HEK293T (cell line): ENCODE measurements at places on chromosomes 7 and 10.

- DNase-seq: no peak
Observed at GRCh38 chr10:36578306-36578705, 547.1 kb upstream of the ANKRD30A start.

DNA sequence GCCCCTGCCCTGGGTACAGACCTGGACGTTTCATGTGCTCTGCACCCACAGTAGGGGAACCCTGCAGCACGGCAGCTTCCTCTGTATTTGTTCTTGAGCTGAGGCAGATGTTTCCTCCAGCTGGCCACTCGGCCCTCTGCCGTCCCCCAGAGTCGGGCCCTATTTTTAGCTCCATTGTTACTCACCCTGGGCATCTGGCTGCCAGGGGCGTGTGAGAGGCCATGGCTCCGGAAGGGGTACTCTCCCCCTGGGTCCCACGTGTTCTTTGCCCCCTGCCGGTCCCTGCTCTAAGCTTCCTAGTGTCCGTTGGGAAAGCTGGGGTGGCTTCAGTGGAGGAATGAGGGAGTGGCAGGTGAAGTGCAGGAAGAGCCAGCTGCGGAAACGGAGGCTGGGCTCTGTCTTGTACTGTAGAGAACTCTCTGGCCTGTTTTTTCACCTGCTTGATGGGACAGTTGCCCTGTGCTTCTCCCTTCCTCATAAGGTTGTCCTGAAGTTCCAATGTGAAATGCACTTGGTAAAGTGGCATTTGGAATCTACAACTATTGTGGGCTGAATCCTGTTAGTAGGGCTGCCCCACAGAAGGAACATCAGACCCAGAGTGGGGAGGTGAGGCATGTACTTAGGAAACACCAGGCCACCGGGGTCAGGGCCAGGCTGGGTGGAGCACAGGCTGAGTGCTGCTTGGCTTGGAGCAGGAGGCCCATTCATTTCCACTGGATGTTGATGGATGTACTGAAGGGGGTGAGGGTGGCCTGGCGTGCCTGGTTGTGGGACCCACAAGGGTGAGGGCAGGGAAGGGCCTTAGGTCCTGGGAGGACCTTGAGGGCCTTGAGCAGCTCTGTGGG lies 30.6 kb downstream of the PALD1 start:
- no peak for DNase-seq

DNA sequence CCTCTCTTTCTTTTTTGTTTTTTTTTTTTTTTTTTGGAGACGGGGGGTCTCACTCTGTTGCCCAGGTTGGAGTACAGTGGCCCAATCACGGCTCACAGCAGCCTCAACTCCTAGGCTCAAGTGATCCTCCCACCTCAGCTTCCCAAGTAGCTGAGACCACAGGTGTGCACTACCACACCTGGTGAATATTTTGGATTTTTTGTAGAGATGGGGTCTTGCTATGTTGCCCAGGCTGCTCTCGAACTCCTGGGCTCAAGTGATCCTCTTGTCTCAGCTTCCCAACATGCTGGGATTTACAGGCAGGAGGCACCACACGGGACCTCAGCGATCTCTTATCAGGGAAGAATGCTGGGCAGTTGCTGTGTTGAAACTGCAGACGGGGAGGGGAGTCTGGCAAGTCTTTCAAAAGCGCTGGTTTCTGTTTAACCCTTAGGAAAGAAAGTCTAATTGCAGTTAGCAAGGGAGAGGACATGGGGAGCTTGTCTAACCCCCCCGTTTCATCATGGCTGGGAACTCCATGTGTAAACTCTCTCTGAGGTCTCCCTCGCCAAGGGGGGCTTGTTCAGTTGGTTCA lies 39.6 kb upstream of the LMTK2 start:
- no peak for DNase-seq

DNA sequence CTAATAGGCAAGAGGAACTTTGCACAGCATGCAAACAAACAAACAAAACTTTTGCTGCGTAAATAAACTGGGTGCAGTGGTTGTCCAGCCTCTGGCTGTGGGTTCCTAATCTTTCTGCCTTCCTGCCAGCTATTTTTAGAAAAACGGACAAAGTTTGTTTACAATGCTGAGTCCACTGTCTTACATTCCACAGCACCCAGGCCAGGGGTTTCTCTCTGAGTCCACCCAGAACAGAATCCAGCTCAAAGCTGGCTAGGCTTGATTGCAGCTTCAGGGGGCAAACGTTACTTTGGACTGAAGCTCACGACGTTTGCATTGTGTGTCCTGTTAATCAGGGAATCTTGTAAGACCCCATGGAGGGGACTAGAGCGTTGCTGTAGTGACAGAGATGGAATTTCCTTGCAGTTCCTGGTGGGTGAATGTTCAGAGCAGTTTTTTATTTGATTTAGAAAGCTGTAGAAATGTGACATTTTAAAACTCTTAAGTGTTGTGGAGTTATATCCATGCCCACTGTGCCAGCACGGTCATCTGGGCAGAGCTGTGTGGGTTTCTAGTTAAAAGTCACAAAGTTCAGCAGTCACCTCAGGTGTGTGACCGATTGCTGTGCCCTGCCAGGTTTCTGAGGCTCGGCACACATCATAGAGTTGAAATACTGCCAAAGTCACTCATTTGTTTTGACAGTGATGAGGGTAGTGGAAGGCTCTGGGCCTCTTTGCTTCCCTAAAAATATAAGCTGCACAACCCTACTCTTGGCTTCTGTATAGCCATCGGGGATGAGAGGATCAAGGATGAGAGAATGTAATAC lies 247.0 kb downstream of the STK31 start:
- no peak for DNase-seq

- DNase-seq: no peak
Observed at GRCh38 chr10:12255048-12255447, 59.1 kb downstream of the CDC123 start.

DNA sequence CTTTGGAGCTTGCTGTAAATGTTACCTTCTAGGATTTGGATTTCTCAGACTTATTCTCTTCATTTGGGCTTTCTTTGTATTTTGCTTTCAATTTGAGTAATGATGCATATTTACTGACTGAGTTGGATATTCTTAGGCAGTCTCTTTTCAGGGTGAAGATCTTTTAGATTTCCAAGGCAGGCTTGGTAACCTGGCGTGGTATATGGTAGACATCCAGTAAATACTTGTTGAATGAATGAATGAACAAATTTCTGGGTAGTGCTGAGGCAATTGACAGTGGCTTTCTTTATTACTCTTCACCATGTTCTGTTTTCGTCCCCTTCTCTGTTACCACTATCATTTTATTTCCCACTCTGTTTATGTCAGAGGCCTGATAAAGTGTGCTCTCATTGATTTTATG lies 27.1 kb downstream of the BBS9 start:
- no peak for DNase-seq

GRCh38 chr10:76643511-76643911 lies 994.1 kb downstream of the KCNMA1 start:
- no peak for DNase-seq

DNA sequence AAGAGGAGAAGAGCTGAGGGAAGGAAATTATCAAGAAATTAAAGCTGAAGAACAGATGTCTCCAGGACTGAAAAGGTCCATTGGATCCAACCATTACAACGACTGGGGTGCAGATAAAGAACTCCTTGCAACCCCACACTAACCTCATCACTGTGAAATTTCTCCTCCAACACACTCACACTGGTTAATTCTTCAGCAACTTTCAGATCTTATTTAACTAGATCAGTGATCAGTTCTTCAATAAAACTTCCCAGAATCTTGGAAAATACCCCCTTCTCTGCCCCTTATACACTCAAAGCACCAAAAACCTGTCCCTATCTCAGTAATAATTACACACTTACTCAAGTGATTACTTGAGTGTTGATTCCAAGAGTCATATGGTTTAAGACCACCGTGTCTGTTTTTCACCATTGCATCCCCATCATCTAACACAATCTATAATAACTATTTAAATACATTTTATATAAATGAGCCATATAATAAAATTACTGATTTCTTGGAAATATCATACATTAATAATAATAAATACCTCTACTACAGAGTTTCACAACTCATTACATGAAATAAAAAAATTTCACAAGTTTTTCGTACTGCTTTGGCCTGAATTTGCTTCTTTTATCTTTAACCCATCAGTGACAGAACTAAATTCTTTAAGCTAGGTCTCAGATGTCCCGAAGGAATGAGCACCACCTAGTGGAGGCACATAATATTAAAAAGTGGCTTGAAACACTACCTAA lies 123.7 kb downstream of the MPP7 start:
- DNase-seq: peak; percentile 30

- DNase-seq: no peak
Observed at GRCh38 chr7:30880941-30881340, 30.7 kb upstream of the AQP1 start.

DNA sequence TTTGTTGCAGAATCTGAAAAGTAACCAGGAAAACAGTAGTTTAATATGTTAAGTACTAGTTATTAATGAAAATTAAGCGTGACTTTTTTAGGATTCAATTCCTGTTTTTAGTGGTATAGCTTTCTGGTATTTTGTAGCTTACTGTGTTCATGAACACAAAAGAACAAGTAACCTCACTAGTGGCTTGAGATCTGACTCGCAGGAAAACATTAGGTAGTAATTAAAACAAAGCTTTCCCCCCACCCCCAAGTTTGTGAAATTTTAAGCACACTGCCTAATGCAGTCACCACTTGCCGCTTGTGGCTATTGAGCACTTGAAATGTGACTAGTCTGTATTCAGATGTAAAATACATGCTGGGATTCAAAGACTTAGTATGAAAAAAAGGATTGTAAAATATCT lies 102.5 kb upstream of the RPA3 start:
- DNase-seq: no peak

- no peak for DNase-seq
Observed at GRCh38 chr7:112162784-112163506, 43.3 kb downstream of the DOCK4 start.

DNA sequence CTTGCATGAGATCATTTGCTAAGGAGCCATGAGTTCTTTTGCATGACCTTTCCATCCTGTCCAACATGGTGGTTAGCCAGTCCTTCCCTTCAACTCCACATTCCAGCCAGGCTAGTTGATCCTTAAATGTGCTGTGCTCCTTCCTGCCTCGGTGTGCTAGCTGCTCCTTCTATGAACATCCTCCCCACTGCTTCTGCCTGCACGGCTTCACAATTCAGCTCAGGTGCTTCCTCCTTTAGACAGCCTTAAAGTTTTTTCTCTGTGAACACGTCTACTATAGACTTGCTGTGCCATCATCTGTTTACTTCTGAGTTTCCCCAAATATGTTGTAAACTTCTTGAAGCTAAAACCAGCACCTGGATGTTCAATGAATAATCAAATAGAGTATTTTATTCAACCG lies 95.5 kb downstream of the OTUD1 start:
- no peak for DNase-seq

- no peak for DNase-seq
Observed at GRCh38 chr10:533186-533585, 156.3 kb downstream of the DIP2C start.

DNA sequence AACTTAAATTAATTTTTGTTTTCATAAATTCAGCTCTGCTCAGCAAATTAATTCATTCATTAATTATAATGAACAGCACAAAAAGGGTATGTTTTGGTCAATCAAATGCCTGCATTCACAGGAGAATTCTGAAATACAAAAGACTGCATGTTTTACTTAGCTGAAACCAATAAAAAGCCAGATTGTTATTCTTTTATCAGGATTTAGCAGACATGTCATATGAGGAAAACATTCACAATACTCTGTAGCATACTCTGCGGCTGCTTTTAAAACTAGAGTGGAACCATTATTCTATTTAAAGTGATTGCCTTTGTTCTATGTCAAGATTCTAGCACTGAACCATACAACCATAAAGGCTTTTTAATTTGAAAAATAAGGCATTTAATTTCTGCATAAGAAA lies 19.1 kb downstream of the CTTNBP2 start:
- no peak for DNase-seq

- DNase-seq: no peak
Observed at GRCh38 chr7:105887569-105888189, 11.3 kb upstream of the ATXN7L1 start.

DNA sequence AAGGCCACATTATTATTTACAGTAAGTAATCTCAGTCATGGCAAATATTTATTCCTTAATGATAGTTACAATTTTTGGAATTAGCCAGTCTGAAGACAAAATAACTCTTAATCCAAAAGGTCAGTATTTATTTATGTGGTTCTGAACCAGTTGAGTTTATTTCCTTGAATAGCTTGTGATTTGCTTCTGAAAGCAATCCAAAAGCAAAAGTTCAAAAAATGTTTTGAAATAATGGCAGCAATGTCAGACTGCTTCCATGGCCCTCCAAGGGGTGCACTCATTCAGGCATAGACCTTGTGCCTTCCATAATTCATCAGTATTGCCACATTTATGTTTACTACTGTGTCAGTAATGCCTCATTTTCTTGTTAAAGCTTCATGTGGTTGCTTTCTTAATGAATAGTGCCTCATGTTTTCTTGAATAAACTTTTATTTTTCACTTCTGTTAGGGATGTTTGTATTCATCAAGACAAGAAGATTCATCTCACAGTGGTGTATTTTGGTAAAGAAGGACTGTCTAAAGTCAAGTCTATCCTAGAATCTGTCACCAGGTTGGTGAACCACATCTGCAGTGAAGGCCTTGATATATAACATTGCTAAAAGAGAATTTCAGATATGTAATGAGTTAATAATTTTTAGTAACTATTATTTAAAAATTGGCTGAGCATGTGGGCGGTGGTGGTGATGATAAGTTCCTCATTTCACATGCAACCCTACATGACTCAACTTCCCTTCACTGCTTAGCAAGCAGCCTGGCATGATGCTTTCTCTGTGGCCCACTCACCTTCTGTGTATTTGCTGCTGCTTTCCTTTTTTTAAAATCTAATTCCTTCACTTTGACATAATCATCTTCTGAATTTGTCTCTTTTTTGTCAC lies 22.0 kb downstream of the CSGALNACT2 start:
- DNase-seq: no peak

GRCh38 chr10:26211781-26212444 lies 4.7 kb upstream of the GAD2 start:
- DNase-seq: no peak

DNA sequence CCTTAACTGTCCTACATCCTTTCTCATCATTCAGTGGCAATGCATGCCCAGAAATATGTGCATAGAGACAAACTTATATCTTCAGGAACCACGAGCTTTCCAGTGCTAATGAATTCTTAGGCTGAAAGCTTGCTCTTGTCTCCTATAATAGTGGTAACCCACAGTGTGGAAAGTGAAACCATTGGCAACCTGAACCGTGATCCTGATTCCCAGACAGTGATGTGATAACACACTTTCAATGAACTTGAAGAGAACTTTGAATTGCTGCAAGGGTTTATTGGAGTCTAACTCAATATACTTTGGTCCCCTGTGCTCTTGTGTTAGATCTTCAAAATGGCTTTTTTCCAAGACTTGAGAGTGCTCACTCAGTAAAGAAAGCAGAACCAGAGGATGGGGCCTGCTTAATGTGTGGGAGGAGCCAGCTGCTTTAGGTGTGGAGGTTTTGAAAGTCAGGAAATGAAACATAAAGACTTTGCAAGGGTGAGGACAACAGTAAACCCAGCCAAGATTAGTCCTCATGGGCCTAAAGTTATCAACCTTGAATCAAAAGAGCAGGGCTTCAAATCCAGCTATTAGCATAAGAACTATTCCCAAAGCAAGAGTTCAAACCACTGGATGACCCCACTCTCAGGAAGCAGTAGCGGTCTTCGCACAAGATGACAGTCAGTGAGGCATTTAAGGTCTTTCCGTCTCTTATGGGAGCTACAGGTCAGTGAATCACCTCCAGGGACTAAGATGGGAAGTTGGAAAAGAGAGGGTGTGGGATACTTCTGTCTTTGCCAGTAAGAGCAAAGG lies 332.4 kb upstream of the NRP1 start:
- no peak for DNase-seq
